Activated CD4-positive, alpha-beta T cell treated with anti-CD3 and anti-CD28 coated beads, Interleukin-2, amount 10 ng/mL, durations not matched to agents 7 days and 5 days (primary cell): ENCODE measurements at places on chromosomes 11 and 22. TPM values are rescaled to one million over a fixed set of nuclear protein-coding genes. Genes with fewer than 3 reads are reported as not detected.

MMP7 gene
- total RNA-seq, result not detected

HBE1 gene
- not detected for total RNA-seq

GGTLC2 gene
- not detected for total RNA-seq

VPREB3 gene
- not detected for total RNA-seq

ACTN3 gene
- not detected for total RNA-seq

DEPDC7 gene
- 1.6 TPM for total RNA-seq

CALCA gene
- not detected for total RNA-seq

GSC2 gene
- not detected for total RNA-seq

OVCH2 gene
- not detected for total RNA-seq
